Pulmonary artery endothelial cell (primary cell): ENCODE measurements at places on chromosomes 12 and 14. TPM values are rescaled to one million over a fixed set of nuclear protein-coding genes. Genes with fewer than 3 reads are reported as not detected.

TAPBPL gene
- total RNA-seq, result 5.4 and 6.5 TPM in 2 replicates

CCDC196 gene
- not detected in 2 replicates for total RNA-seq

LALBA gene
- total RNA-seq, result not detected in 2 replicates

- DNase-seq, result no peak
Observed at GRCh38 chr14:24311837-24312615, 724 bp downstream of the LTB4R start.

GRCh38 chr12:103915306-103915705 lies 14.9 kb upstream of the HSP90B1 start:
- DNase-seq, result no peak

DNA sequence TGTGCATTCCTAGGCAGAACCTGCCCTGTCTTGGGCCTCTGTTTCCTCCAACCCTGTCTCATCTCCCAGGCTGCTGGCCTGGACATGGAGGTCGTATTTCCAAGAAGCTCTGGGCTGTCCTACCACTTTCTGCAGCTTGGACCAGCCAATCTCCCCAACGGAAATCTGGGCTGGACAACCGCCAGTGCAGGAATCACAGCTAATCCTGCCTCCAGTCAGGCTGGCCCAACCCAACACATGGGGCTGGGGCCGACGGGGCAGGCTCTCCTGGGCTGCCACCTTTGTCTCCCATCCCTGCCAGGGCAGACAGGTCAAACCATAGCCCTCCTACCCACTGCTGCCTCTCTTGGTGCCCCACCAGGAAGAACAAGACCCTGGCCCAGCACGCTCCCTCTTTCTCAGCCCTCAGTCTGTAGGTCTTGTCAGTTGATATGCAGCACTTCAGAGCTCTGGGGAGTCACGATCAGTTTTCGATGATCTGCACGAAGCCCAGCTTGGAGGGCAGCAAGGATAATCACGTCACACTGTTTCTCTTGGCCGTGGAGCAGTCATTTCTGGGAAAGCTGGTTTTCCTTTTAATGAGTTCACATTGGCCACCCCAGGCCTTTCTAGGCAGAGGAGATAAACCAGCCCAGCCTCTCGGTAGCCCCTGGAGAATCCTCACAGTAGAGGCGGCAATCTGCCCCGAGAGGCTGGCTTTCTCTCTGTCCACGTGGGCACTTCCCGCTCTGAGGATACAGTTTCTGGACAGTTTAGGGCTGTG lies 195.2 kb upstream of the PRMT8 start:
- DNase-seq, result no peak

DNA sequence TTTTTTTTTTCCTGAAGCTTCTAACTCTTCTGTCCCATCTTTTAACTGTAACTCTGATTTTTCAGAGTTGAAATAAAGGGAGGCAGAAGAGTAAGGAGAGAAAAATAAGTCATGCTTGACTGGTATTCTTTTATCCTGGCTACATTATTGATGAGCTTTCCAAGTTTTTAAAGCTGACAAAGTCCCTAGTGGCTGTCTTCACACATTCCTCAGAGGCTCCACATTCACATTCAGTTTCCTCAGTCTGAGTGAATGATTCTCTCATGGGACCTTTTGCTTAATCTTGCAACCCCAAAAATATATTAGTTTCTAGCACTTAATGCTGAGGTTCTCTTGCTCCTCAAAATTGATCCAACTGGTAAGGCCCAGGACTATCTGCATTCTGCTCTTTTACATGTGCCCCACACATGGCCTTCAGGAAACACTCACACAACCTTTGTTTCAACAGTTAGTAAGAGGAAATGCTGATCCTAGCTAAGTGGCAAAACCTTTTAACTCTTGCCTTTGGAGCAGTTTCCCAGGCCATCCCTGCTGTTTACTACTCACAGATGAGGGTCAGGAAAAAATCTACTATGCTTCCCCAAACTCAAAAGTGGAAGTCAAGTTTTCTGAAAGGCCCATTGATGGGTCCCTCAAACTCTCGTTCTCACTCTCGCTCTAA lies 61.7 kb upstream of the SLC6A15 start:
- no peak for DNase-seq

GRCh38 chr12:110403976-110404682 lies 621 bp upstream of the ANAPC7 start:
- no peak for DNase-seq

- no peak for DNase-seq
Observed at GRCh38 chr12:124304314-124304790, 9.5 kb downstream of the RFLNA start.

- DNase-seq, result no peak
Observed at GRCh38 chr12:44223736-44224135, 387.9 kb downstream of the TMEM117 start.

DNA sequence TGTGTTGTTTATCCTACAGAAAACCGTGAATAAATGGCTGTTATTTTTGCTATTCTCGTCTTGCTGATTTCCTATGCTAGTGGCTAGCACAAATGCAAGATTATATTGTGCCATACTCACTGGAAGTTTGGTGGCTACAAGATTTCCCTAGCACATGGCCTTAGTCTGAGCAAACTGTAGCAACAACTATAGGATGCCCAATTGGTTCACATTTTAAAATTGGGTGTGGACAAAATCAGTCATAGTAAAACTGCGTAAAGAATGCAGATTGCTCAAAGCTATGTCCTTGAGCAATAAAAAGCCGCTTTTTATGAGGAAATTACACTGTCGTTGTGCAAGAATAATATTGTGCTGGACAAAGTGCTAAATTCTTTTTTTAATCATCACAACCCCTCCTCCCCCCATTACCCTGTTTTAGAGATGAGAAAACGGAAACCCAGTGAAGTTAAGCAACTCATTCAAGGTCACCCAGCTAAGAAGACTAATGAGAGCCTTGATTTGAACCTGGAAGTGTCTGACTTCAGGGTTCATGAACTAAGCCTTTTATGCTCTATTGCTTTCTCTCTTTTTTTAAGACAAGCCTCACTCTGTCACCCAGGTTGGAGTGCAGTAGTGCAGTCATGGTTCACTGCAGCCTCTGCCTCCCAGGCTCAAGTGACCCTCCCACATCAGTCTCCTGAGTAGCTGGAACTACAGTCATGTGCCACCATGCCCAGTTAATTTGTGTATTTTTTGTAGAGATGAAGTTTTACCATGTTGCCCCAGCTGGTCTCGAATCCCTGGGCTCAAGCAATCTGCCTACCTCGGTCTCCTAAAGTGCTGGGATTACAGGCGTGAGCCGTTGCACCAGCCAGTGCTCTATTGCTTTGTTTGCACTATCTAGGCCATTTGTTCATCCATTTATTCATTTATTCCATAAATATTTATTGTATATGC lies 73.6 kb downstream of the SRGAP1 start:
- no peak for DNase-seq
